CD4-positive, alpha-beta T cell treated with Interleukin-15 for 4 hours (primary cell): ENCODE measurements at places on chromosomes 12 and 14.
A peak's percentile ranks its signal among the peaks of the same experiment; 100 is the strongest.

DNA sequence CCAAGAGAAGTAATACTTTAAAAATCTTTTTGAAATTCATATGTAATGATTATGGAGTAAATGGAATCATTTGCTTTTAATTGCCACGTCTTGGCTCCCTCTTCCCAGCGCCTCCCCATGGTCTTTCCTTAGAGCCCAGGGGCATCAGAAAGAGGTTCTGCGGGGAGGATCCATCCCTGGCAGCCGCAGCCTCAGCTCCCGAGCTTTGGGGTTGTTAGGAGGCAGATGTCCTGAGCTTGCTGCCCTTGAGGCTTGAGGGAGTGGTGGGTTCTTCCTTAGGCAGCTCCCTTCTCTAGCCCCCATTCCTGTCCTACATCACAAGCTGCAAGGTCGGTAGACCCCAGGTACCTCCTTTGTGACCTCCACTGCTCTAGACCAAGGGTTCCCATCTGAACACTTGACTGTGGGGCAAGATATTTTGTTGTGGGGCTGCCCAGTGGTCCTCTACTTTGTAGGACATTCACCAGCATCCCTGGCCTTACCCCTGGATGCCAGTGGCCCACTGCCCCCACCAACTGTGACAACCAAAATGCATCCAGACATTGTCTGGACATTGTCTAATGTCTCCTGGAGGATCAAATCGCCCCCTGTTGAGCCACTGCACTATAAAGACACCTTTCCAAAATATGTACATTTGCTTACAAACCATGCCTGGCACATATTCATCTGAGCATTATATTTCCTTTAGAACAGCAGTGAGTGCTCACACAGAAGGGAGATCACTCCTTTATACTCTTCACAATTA lies 6.3 kb downstream of the PPP2R5C start:
- DNase-seq = no peak

DNA sequence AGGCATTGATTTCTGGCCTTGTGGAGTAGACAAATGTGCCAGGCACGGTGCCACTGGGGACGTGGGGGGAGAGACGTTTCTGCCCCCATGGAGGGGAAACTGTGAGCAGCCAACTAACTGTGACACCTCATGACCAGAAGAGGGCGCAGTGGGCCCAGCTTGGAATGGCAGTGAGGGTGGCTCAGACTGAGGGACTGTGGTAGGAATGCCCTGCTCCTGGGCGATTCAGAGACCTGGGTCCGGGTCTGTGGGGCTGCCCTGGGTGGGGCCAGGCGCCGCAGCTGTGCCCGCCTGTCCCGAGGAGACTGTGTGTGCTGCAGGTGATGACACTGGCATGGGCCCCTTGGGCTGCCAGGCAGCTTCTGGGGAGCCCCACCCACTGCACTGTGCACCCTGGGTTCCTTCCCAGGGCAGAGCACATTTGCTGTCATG lies 60.6 kb downstream of the SLC25A47 start:
- peak; percentile 71 for DNase-seq

- DNase-seq = no peak
These were observed 39.8 kb downstream of the DIO3 start for GRCh38 chr14:101600891-101601605.

DNA sequence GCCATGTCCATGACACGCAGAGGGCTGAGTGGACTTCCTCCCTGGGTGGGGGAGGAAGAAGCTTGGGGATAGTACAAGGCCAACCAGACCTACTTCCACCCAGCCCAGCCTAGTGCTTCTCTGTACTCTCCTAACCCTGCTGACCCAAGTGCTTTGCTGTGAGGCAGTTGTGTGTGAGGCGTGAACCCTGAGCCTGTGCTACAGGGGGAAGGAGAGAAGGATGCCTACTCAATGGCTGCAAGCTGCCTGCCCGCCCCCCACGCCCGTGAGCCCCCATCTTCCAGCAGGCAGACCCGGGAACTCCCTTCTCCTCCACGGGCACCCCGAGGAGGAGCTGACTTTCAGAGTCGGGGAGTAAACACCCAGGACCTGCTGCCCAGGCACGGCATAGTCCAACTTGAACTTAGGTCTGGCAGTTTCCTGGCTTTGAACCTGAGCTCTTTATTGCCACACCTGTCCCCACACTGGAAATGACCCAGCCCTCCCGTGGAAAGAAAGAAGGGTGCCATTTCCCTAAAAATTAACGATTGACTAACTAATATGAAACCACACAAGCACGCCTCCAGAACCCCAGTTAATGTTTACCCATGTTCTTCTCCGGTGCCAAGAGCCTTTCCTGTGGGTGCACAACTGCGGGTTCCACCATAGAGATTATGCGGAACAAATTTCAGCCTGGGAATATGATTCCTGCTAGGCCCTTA lies 10.8 kb downstream of the ALDH2 start:
- DNase-seq = no peak

DNA sequence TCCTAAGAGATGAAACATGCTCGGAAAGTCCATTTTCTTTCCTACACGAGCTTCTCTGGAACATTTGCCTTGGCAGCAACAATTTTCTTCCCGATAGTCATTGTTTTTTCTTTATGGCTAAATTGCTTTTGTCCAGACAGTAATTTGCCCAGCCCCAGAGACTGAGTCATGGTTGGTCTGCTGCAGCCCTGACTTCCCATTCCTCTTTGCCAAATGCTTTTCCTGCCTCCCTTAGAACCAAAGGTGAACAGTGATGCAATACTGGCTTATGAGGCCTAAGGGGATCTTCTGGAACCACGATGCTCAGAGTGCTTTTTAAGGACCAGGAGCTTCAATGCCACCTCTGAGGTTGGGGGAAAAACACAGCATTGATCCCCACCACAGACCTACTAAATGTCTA lies 1599.6 kb upstream of the TMEM132C start:
- DNase-seq = no peak

DNA sequence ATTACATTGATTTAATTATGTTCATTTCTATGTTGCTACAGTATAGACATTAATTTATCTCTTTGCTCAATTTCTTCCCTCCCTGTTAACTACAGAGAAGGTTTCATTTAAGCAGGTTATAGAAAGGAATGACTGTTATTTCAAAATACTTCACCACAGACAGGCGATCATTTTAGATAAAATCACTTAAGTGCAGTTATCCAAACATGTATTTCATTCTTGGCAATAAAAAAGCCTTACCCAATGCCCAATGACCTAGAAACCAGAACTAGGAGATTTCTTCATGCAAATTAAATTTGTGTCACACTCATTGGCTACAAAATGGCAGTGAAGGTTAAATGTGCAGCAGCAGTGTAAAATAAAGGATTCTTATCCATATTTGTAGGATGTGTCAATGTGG lies 266.4 kb downstream of the KCNH5 start:
- no peak for DNase-seq

GRCh38 chr12:108995370-108995992 lies 25.4 kb downstream of the SVOP start:
- DNase-seq = no peak
